Activated CD8-positive, alpha-beta T cell treated with anti-CD3 and anti-CD28 coated beads for 36 hours (primary cell): ENCODE measurements at places on chromosomes 11 and 22. TPM values are rescaled to one million over a fixed set of nuclear protein-coding genes. Genes with fewer than 3 reads are reported as not detected.

DNA sequence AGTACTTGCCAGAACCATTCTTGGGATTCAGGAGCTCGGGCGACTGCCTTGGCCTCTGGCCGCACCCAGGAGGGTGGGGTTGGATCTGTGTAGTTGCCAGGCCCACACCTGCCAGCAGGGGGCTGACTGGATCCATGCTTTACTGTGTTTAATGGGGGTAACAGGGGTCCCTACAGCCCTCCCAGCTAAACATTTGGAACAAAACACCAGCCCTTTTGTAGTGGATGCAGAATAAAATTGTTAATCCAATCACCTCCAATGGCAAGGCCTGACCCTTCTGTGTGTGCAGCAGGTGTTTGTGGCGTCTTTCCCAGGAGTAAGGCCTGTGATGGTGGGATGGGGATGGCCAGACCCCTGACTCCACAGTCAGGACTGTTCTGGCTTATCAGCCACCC is 22.5 kb downstream of the SUN2 start:
- peaks cover 38% of the 10 kb centered on the region for H3K4me1 ChIP-seq
- peak overlapping the region; percentile 3 for H3K4me3 ChIP-seq
- H3K36me3 ChIP-seq: peaks cover 49% of the 10 kb centered on the region
- H3K27ac ChIP-seq: peak overlapping the region; percentile 69
- no peaks in the 10 kb centered on the region for H3K27me3 ChIP-seq
- DNase-seq: peak; percentile 71

- H3K4me3 ChIP-seq: no peak overlapping the region
- H3K4me1 ChIP-seq: peaks cover 7% of the 10 kb centered on the region
- H3K27ac ChIP-seq: no peak overlapping the region
- H3K36me3 ChIP-seq: peaks cover 30% of the 10 kb centered on the region
- peak; percentile 29 for DNase-seq
- H3K27me3 ChIP-seq: no peaks in the 10 kb centered on the region
Measured at GRCh38 chr22:25475257-25476022, 89.0 kb upstream of the GRK3 start.

DNA sequence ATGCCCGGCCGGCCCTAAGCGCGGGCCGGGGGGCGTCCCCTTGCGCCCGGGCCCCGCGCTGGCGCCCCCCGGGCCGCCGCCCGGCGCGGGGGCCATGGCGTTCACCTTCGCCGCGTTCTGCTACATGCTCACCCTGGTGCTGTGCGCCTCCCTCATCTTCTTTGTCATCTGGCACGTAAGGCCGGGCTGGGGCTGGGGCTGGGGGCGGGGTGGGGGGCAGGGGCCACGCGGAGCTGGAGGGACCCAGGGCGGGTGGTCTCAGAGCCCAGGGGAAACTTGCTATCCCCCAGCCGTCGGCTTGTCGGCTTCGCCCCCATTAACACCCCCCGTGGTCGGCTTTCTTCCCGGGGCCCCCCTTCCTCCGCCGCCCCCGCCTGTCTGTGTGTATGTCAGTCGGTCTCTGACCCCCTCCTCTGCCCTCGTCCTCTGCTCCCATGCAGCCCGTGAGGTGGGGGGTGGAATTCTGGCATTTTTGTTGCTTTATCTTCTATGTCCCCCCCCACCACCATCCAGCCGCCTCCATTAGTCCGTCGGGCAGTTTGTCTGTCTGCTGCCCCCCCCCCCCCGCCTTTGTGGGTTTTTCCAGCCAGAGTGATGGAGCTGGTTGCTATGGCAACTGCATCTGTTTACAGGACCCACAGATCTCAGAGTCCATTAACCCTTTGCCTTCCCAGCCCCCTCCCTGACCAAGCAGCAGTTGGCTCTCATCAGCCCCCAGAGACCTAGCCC is 552 bp downstream of the CNIH2 start:
- H3K36me3 ChIP-seq: peaks cover 20% of the 10 kb centered on the region
- peaks cover 1% of the 10 kb centered on the region for H3K27me3 ChIP-seq
- peak; percentile 49 for DNase-seq
- H3K27ac ChIP-seq: no peak overlapping the region
- peaks cover 22% of the 10 kb centered on the region for H3K4me1 ChIP-seq

DNA sequence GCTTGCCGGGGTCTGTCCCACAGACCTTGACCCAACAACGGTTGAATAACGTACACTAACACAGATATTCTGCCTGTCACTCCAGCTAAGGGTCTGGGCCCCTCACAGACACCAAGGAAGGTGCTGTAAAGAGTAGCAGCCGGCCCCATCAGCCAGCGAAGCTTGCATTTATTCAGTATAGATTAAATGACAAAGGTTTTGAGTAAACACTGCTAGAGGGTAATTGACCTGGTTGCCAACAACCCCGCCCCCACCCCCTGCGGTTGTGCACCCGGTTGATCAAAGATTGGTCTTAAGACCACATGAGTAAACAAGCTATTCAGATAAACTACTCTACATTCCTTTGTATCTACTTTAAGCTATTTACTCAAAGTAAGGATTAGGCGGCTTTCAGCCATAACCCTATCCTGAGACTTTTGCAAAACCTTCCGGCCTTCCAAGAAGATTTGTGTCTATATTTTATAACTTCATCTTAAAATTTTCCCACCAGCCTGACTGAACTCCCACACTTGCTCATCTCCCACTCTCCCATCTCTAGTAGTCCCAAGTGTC is 4.8 kb upstream of the CKAP5 start:
- H3K27me3 ChIP-seq: no peaks in the 10 kb centered on the region
- no peak overlapping the region for H3K4me3 ChIP-seq
- peaks cover 6% of the 10 kb centered on the region for H3K4me1 ChIP-seq
- no peak overlapping the region for H3K27ac ChIP-seq
- no peaks in the 10 kb centered on the region for H3K36me3 ChIP-seq

- no peaks in the 10 kb centered on the region for H3K36me3 ChIP-seq
- peaks cover 6% of the 10 kb centered on the region for H3K27me3 ChIP-seq
- no peak overlapping the region for H3K4me3 ChIP-seq
- H3K27ac ChIP-seq: no peak overlapping the region
- DNase-seq: no peak
Measured at GRCh38 chr11:43285826-43286225, 26.0 kb upstream of the API5 start.

DNA sequence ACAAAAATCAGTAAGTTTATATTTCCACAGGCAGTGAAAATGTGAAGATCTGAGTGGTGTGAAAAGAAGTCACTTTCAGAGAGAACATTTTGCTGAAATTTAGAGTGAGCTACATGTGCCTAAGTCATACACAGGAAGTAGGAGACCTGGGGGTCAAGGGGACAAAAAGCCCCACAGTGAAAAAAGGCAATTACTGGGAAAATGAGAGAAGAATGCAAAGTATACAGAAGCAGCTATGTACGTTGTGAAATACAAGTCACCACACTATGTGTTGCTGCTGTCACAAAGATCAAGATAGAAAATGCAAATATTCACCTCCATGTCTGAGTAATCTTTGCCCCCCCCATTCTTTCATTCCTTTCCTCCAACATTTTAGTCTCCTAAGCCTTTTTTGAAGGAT is 21.6 kb upstream of the SESN3 start:
- DNase-seq: no peak
- no peaks in the 10 kb centered on the region for H3K27me3 ChIP-seq
- peaks cover 53% of the 10 kb centered on the region for H3K4me1 ChIP-seq
- H3K4me3 ChIP-seq: no peak overlapping the region

GRCh38 chr11:31106968-31107576 is 262.5 kb downstream of the DCDC1 start:
- no peaks in the 10 kb centered on the region for H3K4me1 ChIP-seq
- DNase-seq: peak; percentile 69
- no peaks in the 10 kb centered on the region for H3K27me3 ChIP-seq
- H3K27ac ChIP-seq: no peak overlapping the region
- H3K36me3 ChIP-seq: no peaks in the 10 kb centered on the region

Gene NCAM1
- 0.47 TPM for total RNA-seq

Gene LAYN
- total RNA-seq: 92.2 TPM

Gene FAM83F
- total RNA-seq: 2.0 TPM

Gene OR52E8
- not detected for total RNA-seq

Gene SLC29A2
- 12.2 TPM for total RNA-seq
